ENCODE measurements at places on chromosomes 4 and X. TPM values are rescaled to one million over a fixed set of nuclear protein-coding genes. Genes with fewer than 3 reads are reported as not detected.

The FGFBP1 gene
- not detected for total RNA-seq

The SAGE1 gene
- total RNA-seq, result not detected

The PAGE1 gene
- total RNA-seq, result not detected

DNA sequence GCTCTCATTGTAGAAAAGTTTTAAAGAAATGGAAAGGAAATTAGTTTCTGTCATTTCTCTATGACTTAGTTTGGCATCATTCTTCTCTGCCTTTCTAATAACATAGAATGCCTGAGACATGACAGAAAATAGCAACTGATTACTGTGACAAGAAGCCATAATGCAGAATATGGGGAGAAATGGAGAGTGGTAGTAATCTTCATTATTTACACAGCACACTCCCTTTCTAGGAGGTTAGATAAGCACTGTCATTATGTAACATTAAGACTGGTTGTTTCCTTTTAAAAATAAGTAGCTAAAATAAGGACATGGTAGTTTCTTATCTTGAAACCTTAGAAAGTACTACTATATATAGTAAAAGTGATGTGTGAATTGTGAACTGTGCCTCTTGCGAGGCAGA, 1227.9 kb upstream of the PABPC4L start:
- no peaks in the 10 kb centered on the region for H3K36me3 ChIP-seq
- no peaks in the 10 kb centered on the region for H3K27me3 ChIP-seq
- no peak for DNase-seq
- H3K27ac ChIP-seq, result no peak overlapping the region
- no peak overlapping the region for H3K4me3 ChIP-seq

DNA sequence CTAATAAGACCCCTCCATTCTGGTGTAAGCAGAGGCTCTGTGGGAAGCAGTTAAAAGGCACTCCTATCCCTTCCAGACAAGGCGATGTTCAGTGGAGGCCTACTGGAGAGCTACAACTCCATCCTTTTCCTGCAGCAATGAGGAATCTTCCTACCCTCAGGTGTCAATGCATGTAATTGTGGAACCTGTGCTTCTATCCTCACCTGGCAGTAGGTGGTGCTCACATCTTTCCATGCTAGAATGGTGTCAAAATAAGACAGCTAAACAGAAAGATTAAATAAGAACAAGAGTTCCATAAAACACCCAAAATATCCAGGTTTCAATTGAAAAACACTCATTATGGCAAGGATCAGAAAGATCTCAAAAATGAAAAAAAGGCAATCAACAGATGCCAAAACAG, 224.6 kb downstream of the IL15 start:
- no peaks in the 10 kb centered on the region for H3K27me3 ChIP-seq
- H3K4me3 ChIP-seq, result no peak overlapping the region
- no peak for DNase-seq
- H3K36me3 ChIP-seq, result no peaks in the 10 kb centered on the region

DNA sequence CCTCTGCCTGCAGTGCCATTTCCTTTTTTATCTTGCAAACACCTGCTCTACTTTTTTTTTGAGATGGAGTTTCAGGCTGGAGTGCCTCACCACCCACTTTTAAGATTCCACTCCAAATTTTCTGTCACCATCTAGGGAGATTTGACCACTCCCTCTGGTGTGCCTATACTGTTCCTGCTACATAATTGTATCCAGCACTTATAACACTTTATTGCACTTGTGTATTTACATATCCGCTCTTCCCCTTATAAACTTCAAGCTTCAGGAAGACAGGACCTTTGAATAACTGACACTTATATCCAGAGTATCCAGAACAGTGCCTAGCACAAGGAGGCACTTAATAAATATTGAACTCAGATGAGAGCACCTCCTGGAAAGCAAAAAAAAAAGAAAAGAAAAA, 6.2 kb upstream of the CENPI start:
- H3K4me3 ChIP-seq, result no peak overlapping the region
- H3K27ac ChIP-seq, result no peak overlapping the region
- H3K36me3 ChIP-seq, result no peaks in the 10 kb centered on the region
- H3K4me1 ChIP-seq, result no peaks in the 10 kb centered on the region

GRCh38 chr4:16659079-16659478, 239.4 kb downstream of the LDB2 start:
- H3K4me1 ChIP-seq, result no peaks in the 10 kb centered on the region
- no peaks in the 10 kb centered on the region for H3K36me3 ChIP-seq
- no peaks in the 10 kb centered on the region for H3K27me3 ChIP-seq
- H3K27ac ChIP-seq, result no peak overlapping the region
- H3K4me3 ChIP-seq, result no peak overlapping the region
- no peak for DNase-seq

DNA sequence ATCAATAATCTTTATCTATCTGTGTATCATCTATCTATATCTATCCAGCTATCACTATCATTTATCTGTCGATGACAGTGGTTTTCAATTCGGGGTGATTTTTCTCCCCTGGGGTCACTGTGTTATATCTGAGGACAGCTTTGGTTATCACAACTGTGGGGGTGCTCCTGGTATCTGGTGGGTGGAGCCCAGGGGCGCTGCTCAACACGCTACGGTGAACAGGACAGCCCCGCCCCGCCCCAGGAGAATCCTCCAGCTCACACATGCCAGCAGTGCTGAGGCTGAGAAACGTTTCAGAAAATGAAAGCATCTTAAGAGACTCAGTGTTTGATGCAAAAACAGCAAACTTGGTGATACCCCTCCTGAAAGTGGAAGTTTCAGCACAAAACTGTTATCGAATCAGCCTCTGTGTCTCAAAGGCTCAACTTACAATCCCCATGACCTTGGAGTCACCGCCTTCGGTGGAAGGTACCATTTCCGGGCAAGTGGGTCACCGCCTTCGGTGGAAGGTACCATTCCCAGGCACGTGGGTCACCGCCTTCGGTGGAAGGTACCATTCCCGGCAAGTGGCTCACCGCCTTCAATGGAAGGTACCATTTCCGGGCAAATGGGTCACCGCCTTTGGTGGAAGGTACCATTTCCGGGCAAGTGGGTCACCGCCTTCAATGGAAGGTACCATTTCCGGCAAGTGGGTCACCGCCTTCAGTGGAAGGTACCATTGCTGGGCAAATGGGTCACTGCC, 315.3 kb downstream of the DHRSX start:
- no peaks in the 10 kb centered on the region for H3K4me1 ChIP-seq
- no peaks in the 10 kb centered on the region for H3K36me3 ChIP-seq
- H3K27ac ChIP-seq, result no peak overlapping the region
- no peak overlapping the region for H3K4me3 ChIP-seq

DNA sequence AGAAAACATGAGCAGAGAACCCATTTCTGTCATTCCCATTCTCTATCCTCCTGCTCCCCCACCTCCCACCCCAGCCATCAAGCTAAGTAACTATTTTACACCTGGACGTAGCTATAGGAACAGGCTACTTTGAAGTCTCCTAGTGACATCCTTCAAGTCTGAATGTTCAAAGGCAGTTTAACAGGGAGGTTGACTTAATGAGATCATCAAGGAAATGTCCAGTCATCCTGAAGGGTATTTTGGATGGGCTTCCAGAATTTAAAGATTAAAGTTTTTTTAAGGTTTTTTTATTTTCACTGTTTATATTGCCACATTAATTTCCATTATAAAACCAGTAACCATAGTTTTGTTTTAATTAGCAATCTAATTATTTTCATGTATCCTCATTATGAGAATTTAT, 41.1 kb downstream of the HPF1 start:
- H3K27ac ChIP-seq, result peak overlapping the region; percentile 11
- peaks cover 2% of the 10 kb centered on the region for H3K36me3 ChIP-seq
- H3K4me3 ChIP-seq, result no peak overlapping the region

DNA sequence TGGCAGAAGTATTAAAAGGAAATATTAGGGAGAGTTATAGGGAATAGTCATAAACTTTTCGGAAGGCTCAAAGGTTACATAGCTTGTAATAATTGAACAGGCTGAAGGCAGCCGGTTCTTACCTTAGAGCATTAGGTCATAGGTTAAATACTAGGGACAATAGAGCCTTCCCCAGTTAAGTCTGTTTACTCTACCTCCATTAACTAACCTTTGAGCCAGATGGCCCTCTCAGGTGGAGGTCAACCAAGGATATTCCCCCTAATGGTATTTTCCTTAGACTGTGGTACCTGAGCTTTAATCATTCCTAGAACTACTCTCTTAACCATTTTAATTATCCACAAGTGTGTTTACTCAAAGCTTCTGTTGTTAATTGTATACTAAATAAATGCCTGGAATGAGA, 920.9 kb upstream of the PABPC4L start:
- no peak overlapping the region for H3K4me3 ChIP-seq
- no peaks in the 10 kb centered on the region for H3K36me3 ChIP-seq
- no peak for DNase-seq
- H3K27ac ChIP-seq, result no peak overlapping the region

GRCh38 chr4:6520051-6520636, 47.7 kb upstream of the PPP2R2C start:
- peaks cover 2% of the 10 kb centered on the region for H3K36me3 ChIP-seq
- no peaks in the 10 kb centered on the region for H3K4me1 ChIP-seq
- H3K27me3 ChIP-seq, result peaks cover 49% of the 10 kb centered on the region
- H3K27ac ChIP-seq, result no peak overlapping the region

GRCh38 chr4:101972791-101973190, 182.3 kb downstream of the BANK1 start:
- H3K4me1 ChIP-seq, result peaks cover 3% of the 10 kb centered on the region
- DNase-seq, result no peak
- no peaks in the 10 kb centered on the region for H3K36me3 ChIP-seq
- no peak overlapping the region for H3K27ac ChIP-seq

- no peaks in the 10 kb centered on the region for H3K27me3 ChIP-seq
- H3K27ac ChIP-seq, result peak within 1 kb of the TSS; percentile 98
- H3K4me3 ChIP-seq, result peak within 1 kb of the TSS; percentile 96
- peaks cover 22% of the 10 kb centered on the region for H3K4me1 ChIP-seq
- H3K36me3 ChIP-seq, result peaks cover 4% of the 10 kb centered on the region
Observed at GRCh38 chrX:48574270-48575266, at the start of gene RBM3. TSS of gene RBM3 (plus strand) at chrX:48574484. CDS start at chrX:48575181, 697 bp downstream.

Data from T-helper 17 cell (primary cell).